Hematopoietic multipotent progenitor cell treated with erythropoietin and hydrocortisone succinate and interleukin-3 and kit ligand, for 6 days (in vitro differentiated cells): ENCODE measurements at places on chromosomes 16 and 17.

DNA sequence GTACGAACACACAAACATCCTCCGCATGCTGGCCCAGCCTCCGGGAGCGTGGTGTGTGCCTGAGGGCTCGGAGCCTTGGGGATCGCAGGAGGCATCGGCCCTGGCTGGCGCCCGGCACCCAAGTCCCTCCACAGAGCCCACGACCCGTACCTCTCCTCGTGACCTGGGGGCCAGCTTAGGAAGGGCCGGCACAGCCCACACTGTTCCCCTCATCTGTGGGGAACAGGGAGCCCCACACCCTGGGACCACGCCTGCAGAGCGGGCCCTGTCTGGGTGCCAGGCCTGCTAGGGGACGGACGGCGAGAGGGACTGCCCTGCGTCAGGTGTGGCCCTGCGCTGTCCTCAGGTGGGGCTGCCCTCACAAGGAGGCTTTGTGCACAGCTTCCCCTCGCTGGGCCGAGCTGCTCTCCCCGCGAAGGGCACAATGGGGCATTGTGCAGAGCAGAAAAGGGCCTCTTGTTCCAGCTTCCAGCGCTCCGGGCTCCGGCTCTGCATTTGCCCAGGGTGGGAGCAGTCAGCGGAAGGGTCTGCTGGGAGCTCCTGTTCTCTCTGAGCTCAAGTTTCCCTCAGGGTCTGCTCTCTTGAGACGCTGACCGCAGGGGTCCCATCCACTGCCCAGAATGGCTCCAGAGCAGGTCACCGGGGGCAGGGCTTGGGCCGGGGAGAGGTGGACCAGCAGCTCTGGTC, 1.7 kb upstream of the LMF1 start:
- DNase-seq = no peak

DNA sequence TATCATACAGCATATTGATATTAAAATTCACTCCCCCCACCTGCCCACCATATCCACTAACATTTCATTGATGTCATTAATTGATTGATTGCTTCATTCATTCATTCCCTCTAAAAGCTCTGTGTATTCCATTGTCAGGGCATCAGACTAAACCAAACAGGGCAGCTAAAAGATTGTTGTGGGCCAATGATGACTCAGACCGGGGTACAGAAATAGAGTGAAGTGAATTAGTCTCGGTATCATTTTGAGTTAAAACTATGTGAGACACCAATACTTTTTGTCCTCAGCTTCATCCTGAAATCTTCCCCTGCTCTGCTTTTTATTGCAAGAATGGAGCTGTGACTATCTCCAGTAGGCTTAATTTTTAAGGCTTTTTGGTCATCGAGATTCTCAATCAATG, 868.3 kb downstream of the CDH11 start:
- DNase-seq = no peak

DNA sequence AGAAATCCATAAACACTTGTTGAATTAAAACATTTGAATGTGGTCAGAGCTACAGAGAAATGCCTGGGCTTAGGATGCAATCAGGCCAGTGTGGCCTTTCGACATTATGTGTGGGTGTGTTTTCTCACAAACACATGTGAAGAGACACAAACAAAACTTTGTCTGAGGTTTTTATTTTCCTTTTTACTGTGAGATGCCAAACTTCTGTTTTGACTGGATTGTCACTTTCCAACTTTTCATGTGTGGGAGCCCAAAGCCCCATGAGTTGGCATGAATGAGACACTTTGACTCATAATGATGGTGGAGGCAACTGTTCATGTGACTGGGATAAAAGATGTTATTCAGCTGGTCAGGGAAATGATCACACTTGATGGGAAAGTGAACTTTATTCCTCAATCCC, 71.9 kb upstream of the GAS7 start:
- DNase-seq = no peak

GRCh38 chr17:77354670-77355455, 214.1 kb downstream of the SEC14L1 start:
- DNase-seq = no peak

DNA sequence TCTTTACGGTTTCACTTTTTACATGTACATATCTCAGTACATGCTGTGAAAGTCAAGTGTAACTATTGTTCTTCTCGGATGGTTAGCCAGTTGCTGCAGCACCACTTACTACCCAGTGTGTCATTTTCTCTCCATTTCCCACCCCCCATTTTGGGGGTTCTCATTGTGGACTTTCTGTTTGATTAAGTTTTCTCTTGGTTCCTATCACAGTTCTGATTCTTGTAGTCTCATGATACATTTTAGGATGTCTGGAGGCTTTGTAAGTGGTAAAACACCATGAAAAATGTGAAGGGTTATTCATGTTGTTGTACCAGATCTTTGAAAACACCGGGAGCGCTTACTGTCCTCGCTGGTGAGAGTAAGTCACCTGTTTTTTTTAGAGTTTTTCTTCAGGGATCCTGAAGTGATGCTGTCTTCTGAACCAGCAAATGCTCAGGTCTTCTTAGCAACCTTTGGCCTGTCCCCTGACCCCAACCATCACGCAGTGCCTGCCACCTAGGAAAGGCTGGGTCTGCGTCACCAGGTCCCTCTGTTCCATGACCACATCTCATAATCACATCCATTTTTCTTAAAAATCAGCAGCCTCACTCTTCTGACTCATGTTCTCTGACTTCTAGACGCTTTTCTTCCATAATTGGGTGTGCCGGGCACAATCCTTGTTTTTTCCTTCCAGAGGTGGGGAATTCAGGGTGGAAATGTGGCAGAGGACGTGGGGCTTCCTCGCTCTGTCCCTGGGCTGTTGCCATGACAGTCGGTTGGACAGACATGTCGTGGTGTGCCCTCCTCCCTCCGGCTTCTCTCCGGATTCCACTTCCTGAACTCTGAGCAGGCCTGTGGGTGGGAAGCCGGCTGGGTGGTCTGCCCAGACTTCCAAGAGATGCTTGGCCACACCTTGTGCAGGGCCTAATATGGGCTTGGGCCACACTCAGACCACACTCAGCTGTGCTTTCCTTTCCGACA, 102.6 kb downstream of the NTN1 start:
- no peak for DNase-seq

GRCh38 chr16:12258861-12259645, 282.5 kb downstream of the SNX29 start:
- no peak for DNase-seq

DNA sequence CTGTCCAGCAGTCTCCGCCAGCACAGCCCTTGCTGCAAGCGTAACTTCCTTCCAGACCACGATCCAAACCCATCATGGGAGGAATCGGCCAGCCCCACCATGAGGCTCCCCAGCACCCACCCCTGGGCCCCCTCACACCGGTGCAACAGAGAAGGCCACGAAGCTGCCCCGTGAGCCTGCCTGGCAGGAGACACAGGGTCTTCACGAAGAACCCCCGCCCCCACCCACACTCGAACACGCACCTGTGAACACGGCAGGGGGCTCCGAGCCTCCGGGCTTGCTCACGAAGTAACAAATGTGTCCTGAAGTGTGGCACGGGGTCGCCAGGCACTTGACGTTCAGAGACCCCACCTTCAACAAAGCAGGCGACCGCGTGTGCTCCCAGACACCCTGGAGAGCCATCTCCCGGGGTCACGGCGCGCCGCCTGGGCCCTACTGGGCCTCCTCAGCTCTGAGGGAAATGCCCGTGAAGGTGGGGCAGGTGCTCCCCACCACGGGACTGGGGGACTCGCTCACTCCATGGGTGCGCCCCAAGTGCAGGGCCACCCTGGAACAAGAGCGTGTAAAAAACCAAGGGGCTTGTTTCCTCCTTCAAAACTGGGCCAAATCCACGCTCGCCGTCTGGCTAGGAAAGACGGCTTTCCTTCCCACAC, 7.6 kb downstream of the HAGH start:
- no peak for DNase-seq

DNA sequence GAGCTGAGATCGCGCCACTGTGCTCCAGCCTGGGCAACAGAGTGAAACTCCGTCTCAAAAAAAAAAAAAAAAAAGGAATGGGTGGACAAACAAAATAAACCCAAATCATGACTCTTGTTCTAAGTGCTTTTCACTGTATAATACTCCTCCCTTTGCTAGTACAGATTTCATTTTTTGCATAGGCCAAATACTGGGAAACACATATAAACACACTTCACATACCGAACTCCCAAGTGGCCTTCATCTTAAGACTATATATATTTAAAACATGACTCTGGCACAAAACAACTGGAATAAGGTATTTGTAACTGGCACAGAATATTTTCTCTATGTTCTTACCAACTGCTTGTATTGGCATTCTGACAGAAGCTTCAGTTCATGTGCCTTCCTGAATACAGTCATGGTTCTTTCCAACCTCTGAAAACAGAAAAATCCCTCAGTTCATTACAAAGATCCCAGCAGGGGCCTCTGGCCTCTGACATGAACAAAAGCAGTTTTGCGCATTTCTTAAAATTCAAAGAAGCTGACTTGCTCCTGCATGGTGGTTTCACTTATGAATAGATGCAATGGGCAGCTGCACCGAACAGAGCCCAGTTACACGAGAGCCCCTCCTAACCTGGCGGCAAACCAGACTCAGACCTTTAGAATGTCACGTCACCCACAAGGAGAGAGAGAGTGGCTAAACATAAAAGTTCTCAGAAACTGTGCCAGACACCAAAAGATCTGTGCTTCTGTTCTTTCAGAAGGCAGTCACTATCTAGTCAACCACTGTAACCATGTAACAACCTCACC, 19.1 kb upstream of the COPRS start:
- no peak for DNase-seq

GRCh38 chr17:41026715-41027471, at the start of gene KRTAP1-5:
TSS of gene KRTAP1-5 (minus strand) at chr17:41027208. CDS start at chr17:41027155, 53 bp downstream.
- DNase-seq = no peak

GRCh38 chr17:1643293-1643998, 2.1 kb downstream of the SCARF1 start:
- peak; percentile 68 for DNase-seq

DNA sequence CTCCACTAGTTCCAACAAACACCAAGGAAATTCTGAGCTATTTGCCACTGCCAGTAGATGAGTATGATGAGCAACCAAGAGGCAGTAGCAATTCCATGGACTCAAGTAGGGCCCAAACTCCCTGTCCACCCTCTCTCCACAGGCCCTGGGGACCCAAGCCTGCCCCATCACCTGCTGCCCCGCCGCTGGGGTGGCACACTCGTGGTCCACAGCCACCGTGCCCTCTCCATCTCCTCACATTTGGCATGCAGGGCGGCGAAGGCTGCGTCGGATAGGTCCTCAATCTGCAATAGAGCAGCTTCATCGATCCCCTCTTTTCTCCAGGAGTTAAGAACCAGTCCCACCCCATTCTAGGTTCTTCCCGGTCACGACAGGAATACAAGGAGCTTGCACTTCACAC, 33.9 kb downstream of the STH start:
- DNase-seq = no peak

- peak; percentile 88 for DNase-seq
Observed at GRCh38 chr17:4721203-4722135, 9.8 kb upstream of the MED11 start.

DNA sequence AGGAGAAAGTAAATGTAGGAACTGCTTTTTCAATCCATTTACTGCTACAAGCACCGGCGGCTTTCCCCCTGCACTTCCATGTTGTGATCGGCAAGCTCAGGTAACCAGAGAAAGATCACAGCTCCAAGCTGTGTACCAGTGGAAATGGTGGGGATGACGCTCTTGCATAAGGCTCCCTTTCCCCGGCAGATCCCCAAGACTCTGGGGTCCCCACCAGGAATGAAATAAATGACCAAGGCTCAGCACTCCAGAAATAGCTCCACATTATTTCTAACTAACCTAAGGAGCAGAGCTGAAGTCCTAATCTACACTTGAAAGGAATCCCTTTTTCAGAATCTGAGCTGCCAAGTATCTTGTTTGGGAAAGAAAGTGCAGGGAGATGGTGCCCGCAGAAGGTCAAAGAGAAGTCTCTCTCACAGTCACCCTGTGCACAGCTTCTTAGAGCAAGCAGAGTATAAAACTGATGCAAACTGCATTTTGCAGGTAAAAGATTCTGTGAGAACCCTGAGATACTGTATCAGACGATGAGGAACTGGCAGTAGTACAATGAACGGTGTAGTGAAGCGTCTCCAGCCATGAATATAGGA, 11.1 kb downstream of the GRB2 start:
- no peak for DNase-seq

GRCh38 chr17:16342979-16343378, 10.3 kb downstream of the CENPV start:
- no peak for DNase-seq

DNA sequence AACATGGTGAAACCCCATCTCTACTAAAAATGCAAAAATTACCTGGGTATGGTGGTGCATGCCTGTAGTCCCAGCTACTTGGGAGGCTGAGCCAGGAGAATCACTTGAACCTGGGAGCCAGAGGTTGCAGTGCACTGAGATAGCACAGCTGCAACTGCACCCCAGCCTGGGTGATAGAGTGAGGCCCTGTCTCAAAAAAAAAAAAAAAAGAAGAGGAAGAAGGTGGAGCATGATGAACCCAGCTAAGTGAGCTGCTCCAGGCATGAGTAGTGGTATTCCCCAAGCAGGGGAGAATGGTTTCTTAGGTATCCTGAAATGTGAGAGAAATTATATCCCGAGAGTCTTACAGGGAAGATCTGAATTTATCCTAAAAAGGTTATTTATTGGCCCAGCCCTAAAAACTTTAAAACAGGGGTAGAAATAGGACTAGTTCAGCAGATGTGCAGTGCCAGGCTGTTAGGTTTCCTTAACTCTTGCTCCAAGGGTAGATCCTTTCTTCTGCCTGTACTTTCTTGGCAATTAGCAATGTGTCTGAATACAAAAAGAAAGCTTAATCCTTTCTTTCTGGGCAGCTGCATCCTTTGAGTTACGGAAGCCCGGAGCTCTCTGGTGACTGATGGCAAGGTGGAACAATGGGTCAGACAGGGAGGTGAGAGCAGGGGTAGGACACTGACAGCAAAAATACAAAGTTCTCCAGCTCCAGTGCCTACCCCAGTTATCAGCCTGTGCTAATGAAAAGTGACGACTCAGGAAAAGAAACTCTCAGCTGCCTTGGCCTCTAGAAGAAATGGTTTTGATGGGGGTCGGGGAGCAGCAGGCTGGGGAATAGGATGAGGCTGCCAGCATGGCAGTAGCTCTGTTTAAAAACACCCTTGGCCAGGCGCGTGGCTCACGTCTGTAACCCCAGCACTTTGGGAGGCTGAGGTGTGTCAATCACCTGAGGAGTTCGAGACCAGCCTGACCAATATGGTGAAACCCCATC, 36.5 kb upstream of the TOB1 start:
- DNase-seq = no peak
